Neuronal stem cell (in vitro differentiated cells): ENCODE measurements at places on chromosomes 11 and 22.

GRCh38 chr11:91081440-91082043 is 858.7 kb upstream of the CHORDC1 start:
- DNase-seq: no peak

- no peak for DNase-seq
Observed at GRCh38 chr11:102172127-102172848, 62.0 kb downstream of the YAP1 start.

DNA sequence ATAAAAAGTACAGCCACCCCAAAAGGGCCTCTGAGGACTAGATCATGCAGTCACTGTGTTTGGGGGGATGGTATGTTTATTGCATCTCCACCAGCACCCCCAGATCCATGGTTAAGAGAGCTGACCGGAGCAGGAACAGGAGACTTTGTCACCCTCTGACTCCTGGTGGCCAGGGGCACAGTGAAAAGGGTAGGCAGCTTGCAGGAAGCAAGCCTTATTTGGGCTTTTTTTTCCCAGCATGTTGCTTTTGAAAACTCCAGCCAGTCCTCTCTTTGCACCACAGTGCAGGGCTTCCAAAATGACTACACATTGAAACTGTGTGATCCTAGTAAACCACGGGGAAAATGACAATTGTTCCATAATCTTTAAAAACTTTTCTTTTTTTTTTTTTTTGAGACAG is 20.6 kb downstream of the PRR5 start:
- DNase-seq: no peak

GRCh38 chr11:113461639-113462038 is 13.6 kb downstream of the DRD2 start:
- no peak for DNase-seq

- DNase-seq: no peak
Observed at GRCh38 chr22:40583053-40583741, 53.3 kb downstream of the MRTFA start.

DNA sequence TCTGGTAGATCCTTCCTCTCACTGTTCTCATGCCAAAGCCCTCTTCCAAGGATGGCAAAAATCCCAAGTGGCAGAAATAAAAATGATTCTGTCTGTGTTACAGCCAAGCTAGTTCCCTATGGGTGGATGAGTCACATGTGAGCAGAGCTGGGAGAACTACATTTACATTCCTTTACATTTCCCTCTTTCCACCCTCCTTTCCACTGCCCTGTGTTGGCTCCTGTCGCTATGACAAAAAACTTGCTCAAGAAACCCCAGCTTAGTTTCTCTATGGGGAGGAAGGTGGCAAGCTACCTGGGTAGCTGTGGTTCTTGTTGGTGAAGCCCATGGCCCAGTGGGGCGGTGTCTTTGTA is 10.2 kb upstream of the DDB2 start:
- DNase-seq: no peak

GRCh38 chr11:123184531-123184930 is 10.5 kb downstream of the CLMP start:
- no peak for DNase-seq

DNA sequence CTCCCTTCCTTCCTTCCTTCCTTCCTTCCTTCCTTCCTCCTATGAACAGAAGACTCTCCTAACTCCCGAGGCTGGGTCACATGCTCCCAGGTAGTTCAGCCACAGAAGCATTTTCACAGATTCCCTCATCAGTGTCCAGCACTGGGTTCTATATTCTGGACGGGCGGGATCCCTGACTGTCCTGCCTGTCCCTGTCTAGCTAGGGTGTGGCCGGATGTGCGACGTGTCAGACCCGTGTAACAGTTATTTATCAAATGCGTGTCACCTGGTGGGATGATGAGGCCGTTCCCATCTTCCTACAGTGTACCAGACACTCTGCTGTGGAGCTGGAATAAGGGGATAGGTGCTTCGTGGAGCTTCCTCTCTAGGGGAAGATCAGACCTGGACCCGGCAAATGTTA is 901.0 kb downstream of the BRD1 start:
- DNase-seq: no peak

DNA sequence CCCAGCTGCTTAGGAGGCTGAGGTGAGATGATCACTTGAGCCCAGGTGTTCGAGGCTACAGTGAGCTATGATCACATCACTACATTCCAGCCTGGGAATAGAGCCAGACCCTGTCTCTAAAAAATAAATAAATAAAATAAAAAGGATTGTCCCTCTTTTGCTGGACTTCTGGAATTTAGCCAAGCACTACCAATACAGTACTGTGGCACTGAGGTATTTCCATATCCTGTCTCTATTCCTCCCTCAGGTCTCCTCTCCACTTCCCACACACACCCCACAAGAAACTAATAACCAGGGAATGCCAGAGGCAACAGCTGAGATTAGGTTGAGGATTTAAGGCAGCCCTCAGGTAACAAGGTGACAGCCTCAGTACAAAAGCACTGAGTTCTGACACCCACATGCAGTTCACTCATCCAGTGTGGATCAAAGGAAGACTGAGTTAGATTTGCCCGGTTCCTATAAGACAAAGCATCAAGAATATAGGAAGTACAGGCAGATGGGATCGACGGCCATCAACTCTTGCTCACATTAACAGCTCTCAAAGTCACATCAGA is 4.5 kb upstream of the PPP2R1B start:
- no peak for DNase-seq

- no peak for DNase-seq
Observed at GRCh38 chr11:74154620-74155281, 16.1 kb downstream of the C2CD3 start.

GRCh38 chr11:123585706-123586105 is 68.7 kb downstream of the SCN3B start:
- DNase-seq: no peak

DNA sequence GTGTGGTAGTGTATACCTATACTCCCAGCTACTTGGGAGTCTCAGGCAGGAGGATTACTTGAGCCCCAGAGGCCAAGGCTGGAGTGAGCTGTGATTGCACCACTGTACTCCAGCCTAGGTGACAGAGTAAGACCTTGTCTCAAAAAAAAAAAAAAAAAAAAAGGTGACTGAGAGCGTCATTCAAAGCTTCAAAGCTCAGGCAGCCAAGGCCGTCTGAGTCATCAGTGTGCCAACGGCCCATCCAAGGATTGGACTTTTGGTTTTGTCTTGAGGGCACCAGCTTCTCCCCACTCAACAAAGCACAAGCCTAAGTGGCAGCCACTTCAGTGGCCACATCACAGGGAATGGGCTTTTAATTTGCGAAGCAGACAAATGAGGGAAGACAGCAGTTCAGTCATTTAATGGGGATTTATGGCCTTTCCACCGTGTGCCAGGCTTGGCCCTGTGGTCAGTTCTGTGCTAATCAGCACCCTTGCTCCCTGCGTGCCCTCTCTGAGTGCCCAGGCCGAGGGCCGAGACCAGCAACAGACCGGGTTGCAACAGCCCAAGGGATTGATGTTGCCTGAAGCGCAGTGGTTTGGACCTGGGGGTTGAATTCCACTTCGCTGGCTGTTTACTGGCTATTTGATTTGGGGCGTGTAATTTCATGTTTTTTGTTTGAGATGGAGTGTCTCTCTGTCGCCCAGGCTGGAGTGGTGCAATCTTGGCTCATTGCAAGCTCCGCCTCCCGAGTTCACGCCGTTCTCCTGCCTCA is 30.2 kb upstream of the CRYBB3 start:
- no peak for DNase-seq

- no peak for DNase-seq
Observed at GRCh38 chr11:96113193-96113681, 189.3 kb upstream of the MTMR2 start.

- DNase-seq: no peak
Observed at GRCh38 chr11:45933131-45933831, 10.8 kb downstream of the LARGE2 start.

DNA sequence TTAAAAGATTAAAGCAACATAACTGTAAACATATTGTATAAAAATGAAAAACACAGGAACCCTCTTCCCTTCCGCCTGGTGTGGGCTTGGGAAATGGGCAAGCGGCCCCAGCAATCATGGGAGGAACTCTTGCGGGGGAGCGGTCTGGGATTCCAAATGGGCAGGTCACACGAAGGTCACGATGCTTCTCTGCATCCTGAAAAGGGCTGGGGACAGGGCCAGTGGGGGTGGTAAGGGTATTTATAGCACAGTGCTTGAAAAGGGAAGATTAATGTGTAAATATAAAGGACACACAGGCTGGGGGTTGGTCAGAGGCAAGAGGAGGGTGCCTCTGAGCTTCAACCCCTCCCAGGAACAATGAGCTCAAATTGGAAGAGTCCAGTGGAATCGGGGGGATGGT is 46.9 kb upstream of the OR4B1 start:
- DNase-seq: no peak

DNA sequence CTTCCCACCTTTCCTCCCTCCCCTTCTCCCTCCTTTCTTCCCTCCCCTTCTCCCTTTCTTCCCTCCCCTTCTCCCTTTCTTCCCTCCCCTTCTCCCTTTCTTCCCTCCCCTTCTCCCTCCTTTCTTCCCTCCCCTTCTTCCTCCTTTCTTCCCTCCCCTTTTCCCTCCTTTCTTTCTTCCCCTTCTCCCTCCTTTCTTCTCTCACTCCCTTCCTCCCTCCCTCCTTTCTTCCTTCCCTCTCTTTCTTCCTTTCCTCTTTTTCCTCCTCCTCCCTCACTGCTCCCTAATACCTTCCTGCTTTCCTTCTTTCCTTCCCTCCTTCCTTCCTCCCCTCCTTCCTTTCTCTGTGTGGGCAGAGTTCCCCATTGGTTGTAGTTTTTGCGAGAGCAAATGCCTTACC is 76.1 kb downstream of the PGR start:
- no peak for DNase-seq

DNA sequence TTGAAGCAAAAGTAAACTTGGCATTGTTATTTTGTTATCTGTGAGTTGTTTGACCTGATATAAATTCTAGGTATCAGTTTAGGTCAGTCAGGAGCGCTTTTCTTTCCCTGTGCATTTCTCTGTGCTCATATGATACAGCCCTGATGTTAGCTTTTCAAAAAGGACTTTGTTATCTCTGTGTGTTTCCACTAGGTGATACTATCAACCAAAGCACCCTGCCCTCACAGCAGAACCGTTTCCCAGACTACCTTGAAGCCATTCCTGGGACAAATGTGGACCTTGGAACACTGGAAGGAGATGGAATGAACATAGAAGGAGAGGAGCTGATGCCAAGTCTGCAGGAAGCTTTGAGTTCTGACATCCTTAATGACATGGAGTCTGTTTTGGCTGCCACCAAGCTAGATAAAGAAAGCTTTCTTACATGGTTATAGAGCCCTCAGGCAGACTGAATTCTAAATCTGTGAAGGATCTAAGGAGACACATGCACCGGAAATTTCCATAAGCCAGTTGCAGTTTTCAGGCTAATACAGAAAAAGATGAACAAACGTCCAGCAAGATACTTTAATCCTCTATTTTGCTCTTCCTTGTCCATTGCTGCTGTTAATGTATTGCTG is 87.7 kb upstream of the BIRC3 start:
- DNase-seq: no peak

- no peak for DNase-seq
Observed at GRCh38 chr22:19520007-19520406, 4.2 kb downstream of the CLDN5 start.

GRCh38 chr11:73182824-73183321 is 35.2 kb upstream of the P2RY2 start:
- no peak for DNase-seq

DNA sequence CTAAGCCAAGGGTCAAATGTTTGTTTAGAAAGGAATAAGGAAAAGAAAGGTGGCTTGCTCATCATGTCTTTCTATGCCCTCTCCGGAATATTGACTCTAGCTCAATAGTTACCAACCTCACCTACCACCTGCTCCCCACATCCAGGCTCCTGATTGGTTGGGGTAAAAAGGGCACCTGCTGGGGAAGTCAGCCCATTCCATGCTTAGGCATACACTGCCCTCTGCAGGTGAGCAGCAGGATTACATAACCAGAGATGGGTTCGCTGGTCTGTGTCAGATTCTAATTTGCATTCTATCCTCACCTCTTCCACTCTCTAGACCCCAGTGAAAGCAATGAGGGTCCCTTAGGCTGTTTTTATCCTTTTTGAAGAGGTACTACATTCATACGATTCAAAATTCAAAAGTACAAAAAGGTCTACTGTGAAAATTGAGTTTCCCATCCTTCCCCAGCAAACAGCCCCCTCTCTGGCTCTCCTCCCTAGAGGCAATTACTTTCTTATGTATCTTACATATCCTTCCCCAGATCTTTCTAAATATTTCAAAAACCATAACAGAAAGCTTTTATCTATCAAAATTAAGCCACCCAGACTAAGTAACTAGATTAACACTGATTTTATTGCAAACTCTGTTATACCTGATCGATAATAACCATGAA is 98.0 kb upstream of the ASPHD2 start:
- DNase-seq: peak; percentile 60

DNA sequence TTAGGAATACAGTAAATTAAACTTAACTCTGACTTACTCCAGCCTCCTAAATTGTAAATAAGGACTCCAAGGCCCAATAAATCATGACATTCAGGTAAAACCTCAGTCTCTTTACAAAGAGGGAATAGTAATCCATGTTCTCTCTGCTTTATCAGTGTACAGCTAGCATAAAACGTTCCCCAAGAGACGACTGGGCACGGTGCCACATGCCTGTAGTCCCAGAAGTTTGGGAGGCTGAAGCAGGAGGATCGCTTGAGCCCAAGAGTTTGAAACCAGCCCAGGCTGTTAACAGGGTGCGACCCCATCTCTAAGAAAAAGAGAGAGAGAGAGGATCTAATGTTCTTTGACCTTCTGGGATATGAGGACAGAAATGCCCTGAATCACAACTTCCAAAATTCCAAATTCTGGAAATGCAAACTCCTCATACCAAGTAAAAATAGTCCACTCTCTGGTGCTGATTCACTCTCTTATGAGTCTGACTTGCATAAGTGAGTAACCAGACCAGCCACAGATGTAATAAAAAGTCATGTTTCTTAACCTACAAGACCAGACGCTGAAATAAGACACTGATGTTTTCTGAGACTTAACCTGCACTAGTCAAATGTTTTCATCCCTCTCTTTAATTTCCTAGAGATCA is 25.5 kb downstream of the NNMT start:
- no peak for DNase-seq

DNA sequence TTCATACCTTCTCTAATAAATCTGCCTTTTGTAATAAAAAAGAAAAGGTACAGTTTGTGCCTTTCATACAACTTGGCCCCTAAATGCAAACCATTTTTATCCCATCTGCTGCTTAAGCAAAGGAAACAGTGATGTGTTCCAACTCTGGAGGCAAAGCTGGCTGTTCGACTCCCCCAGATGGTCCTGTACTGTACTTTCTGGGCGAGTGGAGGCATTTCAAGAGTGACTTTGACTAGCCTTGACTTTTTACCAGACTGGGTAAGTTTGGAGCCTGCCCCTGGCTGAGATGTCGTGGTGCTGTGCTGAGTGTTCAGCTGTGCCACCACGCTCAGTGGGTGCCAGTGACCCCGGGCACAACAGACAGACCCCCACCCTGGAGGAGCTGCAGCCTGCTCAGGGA is 10.2 kb downstream of the MICALL1 start:
- no peak for DNase-seq
